ENCODE measurements at places on chromosomes 6 and 20.

DNA sequence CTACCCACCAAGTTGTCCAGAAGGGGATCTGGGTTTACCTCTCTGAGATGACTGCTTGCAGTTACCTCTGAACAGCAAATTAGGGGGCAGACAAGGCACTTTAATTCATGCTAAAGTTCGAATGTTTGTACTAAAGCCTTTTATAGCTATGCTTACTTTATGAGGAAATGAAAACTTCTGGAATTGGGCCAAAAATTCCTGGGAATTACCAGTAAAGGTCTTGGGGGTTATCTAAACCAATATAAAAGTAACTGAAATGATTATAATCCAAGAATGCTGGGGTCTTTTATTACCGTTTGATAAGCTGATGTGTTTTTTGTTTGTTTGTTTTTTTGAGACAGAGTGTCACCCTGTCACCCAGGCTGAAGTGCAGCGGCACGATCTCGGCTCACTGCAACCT, 7.9 kb upstream of the LZTS3 start:
- DNase-seq = no peak

DNA sequence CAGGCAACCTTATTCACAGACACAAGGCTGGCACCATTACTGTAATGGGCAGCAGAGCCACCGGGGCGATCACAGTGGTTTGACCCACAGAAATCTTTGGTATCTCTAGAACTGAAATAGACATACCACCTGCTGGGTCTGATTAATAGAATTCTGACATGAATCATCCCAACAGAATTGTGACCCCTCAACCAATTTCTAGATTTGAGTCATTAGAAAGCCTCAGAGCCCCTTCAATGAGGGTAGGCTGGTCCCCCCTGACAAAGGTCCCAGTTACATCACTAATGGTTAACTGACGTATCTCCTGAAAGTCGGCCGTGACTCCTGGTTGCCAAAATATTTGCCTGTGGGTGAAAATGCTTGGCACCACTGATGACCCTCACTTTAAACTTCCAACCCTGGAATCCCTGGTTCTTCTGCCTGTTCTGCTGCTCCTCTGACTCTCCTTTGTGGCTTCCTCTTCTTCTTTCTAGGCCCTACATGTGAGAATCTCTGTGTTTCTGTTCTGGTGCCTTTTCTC, 124.9 kb upstream of the ARID1B start:
- no peak for DNase-seq

- DNase-seq = no peak
Measured at GRCh38 chr20:35561268-35561667, 19.4 kb downstream of the ERGIC3 start.

GRCh38 chr6:38822963-38823362, 107.9 kb downstream of the DNAH8 start:
- no peak for DNase-seq

- DNase-seq = no peak
Measured at GRCh38 chr20:62149532-62150309, 6.2 kb downstream of the SS18L1 start.

DNA sequence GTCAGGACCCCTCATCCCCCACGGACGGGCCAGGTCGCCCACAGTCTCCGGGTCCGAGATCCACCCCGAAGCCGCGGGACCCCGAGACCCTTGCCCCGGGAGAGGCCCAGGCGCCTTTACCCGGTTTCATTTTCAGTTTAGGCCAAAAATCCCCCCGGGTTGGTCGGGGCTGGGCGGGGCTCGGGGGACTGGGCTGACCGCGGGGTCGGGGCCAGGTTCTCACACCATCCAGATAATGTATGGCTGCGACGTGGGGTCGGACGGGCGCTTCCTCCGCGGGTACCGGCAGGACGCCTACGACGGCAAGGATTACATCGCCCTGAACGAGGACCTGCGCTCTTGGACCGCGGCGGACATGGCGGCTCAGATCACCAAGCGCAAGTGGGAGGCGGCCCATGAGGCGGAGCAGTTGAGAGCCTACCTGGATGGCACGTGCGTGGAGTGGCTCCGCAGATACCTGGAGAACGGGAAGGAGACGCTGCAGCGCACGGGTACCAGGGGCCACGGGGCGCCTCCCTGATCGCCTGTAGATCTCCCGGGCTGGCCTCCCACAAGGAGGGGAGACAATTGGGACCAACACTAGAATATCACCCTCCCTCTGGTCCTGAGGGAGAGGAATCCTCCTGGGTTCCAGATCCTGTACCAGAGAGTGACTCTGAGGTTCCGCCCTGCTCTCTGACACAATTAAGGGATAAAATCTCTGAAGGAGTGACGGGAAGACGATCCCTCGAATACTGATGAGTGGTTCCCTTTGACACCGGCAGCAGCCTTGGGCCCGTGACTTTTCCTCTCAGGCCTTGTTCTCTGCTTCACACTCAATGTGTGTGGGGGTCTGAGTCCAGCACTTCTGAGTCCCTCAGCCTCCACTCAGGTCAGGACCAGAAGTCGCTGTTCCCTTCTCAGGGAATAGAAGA, 978 bp downstream of the HLA-A start:
- DNase-seq = no peak

GRCh38 chr20:9686866-9687265, 152.0 kb downstream of the PAK5 start:
- DNase-seq = no peak

GRCh38 chr20:59120491-59120890, 43.1 kb upstream of the ZNF831 start:
- DNase-seq = peak; percentile 47

GRCh38 chr6:42756722-42757121, 10.8 kb upstream of the TBCC start:
- DNase-seq = no peak

DNA sequence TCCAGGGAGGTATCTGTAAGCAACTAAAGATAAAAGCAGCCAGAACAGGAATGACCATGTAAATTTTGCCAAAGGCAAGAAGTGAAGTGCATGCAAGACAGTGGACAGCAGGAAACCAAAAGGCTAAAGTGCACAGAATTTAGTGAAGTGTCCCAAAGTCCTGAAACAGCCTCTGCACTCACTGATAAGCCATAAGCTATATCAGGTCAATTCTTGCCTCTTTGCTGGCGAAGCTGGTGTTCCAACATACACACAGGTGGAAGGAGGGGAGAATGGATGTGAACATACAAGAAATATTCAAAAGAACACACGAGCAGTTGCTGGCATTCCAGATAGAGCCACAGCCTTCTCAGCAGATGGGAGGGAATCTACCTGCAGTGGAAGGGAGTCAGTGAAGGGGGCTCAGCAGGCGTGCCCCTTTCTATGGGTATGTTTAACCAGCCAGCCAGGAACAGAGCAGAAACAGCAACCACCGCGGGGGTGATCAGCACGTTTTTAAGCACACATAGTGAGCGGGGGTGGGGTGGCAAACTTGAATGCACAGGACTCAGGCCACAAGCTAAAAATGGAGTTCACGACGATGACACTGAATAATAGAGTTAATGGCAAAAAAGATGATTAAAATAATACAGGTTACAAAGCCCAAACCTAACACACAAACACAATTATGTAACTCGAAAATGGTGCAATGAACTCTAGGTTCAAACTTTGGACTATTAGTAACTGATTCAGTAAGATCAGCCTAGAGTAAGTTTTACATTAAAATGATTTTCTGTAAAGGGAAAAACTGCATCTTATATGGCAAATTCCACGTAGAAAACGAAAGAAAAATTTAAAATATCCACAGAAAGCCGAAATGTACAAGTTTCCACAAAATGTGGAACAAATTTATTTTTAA, 1.2 kb downstream of the ECI2 start:
- no peak for DNase-seq

DNA sequence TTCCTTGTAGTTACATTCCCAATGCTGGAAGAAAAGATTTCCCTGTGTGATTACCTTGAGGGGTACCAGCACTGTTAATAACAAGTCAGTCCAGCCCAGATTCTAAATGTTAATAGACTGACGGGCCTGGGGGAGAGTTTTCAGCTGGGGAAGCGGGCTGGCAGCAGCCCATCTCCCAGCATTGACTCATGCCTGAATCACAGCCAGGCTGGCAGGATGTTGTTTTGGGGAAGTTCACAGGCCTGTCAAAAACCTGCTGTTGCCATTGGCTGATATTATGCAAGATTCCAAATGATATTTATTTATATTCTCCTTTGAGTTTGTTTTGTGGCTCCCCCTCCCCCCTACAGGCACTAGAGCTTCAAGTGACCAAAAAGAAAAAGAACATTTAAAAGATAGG, 213.9 kb upstream of the CNR1 start:
- no peak for DNase-seq

GRCh38 chr20:22285555-22285954, 298.8 kb downstream of the FOXA2 start:
- no peak for DNase-seq

GRCh38 chr6:53735896-53736295, 58.9 kb upstream of the LRRC1 start:
- peak; percentile 36 for DNase-seq

- DNase-seq = no peak
Measured at GRCh38 chr6:89081129-89081422, 525 bp downstream of the PNRC1 start.

DNA sequence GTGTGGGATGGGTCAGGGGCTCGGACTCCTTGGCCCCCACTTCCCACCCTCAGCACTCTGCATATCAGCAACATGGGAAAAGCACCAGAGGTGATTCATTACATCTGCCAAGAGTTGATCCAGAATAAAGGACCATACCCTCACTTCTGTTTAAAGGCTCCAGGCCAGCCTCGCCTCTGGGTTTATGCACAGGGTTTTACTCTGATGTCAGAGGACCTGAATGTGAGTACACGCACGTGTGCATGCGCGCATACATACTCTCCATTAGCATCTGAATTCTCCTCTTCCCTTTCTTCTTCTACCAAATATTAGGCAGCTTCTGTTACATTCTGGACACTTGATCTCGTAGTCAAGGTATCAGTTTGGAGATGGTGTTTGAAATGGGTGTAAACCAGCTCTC, 114.7 kb upstream of the SPTLC3 start:
- no peak for DNase-seq

GRCh38 chr6:24909241-24910216, 26.2 kb downstream of the RIPOR2 start:
- DNase-seq = peak; percentile 41

Data from activated CD4-positive, alpha-beta T cell treated with anti-CD3 and anti-CD28 coated beads, Interleukin-2, Interleukin-4, amounts not matched to agents 100 ng/mL and 50 ng/mL, durations not matched to agents 16 hours and 8 hours (primary cell).